M059J (cell line): ENCODE measurements at places on chromosomes 7 and 10. TPM values are rescaled to one million over a fixed set of nuclear protein-coding genes. Genes with fewer than 3 reads are reported as not detected.

DNA sequence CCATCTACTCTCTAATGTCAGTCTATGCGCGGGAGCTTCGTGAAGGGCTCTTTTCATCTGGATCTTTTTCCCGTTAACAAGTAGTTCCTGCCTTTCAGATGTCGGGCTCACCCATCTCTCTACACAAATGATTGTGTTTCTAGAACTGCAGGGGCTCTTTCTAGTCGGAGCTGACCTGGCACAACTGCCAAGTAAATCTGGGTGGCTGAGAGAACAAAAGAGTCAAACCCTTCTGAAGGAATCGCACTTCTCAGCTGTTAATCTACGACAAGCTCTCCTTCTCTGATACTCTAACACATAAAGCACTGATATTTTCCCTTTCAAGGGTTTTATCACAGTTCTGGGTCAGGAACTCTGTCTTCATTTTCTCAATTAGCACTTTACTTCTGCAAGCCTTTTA lies 144.7 kb downstream of the NRP1 start:
- no peak for DNase-seq

DNA sequence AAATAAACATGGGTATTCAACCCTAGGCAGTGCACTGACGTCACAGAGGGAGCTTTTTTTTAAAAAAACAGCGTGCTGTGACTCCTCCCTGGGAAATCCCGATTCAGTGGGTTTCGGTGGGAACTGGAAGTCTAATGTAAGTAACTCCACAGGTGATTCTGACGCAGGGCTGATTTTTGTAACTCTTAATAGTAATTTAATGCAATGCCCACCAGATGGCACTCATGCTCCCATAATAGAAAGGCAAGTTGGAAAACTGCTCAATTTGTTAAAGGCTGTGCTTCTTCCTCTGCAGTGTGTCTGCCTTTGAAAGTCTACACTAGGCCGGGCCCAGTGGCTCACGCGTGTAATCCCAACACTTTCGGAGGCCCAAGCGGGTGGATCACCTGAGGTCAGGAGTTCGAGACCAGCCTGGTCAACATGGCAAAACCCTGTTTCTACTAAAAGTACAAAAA lies 10.9 kb upstream of the RSU1 start:
- DNase-seq, result peak; percentile 79

- no peak for DNase-seq
Measured at GRCh38 chr7:92671505-92672169, 81.4 kb upstream of the FAM133B start.

DNA sequence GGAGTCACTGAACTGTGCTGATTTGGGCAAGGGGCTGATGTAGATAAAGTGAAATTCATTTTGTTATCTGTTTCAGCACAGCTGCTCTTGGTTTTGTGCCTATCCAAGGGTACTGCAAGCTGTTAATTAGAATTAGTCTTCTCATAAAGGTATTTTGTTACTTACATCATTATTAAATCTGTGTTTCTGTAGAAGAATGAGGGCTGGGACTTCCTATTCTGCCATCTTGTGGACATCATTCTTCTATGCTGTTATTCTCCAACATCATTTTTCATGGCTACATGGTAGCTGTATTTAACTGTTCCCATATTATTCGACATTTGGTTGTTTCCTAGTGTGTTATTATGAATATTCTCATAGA lies 76.2 kb upstream of the CCDC71L start:
- DNase-seq, result peak; percentile 78

GRCh38 chr7:139838876-139839275 lies 9.8 kb downstream of the TBXAS1 start:
- DNase-seq, result no peak

DNA sequence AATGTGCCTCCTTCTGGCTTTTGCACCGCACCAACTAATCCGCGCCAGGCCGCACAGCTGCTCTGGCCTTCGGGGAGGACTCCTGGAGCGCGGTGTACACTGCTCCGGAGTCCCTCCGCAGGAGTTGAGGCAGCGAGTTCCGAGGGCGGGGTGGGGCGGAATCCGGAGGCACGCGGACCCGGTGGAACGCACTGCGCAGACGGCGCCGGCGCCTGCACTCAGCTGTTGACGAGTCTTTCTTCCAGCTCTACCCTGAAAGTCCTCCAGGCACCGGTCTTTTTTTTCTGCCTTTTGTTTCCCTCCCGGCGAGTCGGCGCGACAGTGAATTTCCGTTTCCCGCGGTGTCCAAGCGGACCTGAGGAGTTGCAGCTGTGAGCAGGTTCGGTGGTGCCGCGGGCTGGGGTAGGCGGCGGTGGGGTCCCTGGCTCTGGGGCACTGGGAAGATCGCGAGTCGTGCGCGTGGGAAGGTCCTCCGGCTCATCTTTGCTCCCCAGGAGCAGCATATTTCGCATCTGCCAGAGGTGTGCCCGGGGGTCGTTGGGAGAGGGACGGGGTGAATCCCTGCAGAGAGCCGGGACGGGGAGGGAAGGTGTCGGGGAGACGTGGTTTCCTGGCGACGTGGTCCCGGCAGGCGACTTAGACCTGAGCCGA lies 44.1 kb downstream of the SFTPD start:
- DNase-seq, result peak; percentile 73

- DNase-seq, result peak; percentile 26
Measured at GRCh38 chr7:79287981-79288380, 165.5 kb downstream of the MAGI2 start.

GRCh38 chr7:152382244-152382643 lies 53.6 kb downstream of the KMT2C start:
- DNase-seq, result peak; percentile 40

GRCh38 chr10:79145517-79146470 lies 77.0 kb downstream of the ZMIZ1 start:
- no peak for DNase-seq

GRCh38 chr7:97025983-97026714 lies 1.5 kb upstream of the DLX5 start:
- DNase-seq, result no peak

- DNase-seq, result no peak
Measured at GRCh38 chr10:5070648-5071410, 23.4 kb upstream of the AKR1C3 start.

GRCh38 chr7:47170516-47170915 lies 411.4 kb downstream of the TNS3 start:
- DNase-seq, result peak; percentile 23

- DNase-seq, result no peak
Measured at GRCh38 chr10:133618851-133619250, 7.7 kb downstream of the FRG2B start.

DNA sequence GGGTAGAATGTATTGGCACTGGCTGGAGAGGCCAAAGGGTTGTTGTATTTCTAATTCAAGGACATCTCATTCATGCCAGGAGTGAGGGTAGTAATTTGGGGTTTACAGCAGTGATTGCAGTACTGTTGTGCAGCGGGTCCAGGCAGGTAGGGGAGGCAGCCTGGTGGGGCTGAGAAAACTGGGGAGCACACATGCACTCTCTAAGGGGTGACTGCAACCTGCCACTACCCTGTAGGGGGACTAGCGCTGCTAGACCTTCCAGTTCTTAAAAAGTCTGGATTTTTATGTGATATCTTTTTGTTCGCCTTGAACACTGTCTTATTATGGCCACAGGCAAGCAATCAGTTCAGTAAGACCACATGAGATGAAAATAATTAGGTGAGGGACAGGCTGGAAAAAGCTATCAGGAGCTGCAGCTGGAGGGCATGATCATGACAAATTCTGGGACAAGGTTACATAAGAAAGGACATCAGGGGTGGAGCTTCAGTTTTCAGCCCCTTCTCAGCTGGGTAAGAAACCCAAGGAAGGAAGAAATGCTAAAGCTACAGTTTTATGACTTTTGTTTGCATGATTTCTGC lies 149.0 kb downstream of the ARHGAP21 start:
- no peak for DNase-seq

- no peak for DNase-seq
Measured at GRCh38 chr7:27424231-27424630, 181.6 kb downstream of the EVX1 start.

GRCh38 chr10:132299371-132300336 lies 8.1 kb downstream of the STK32C start:
- DNase-seq, result no peak

- peak; percentile 38 for DNase-seq
Measured at GRCh38 chr10:33332183-33333065, 2.0 kb downstream of the NRP1 start.

- DNase-seq, result no peak
Measured at GRCh38 chr10:1156921-1157614, 100.9 kb downstream of the WDR37 start.

- no peak for DNase-seq
Measured at GRCh38 chr10:34757933-34758332, 57.2 kb downstream of the PARD3 start.

GRCh38 chr7:40899151-40899550 lies 764.3 kb downstream of the SUGCT start:
- peak; percentile 97 for DNase-seq

DNA sequence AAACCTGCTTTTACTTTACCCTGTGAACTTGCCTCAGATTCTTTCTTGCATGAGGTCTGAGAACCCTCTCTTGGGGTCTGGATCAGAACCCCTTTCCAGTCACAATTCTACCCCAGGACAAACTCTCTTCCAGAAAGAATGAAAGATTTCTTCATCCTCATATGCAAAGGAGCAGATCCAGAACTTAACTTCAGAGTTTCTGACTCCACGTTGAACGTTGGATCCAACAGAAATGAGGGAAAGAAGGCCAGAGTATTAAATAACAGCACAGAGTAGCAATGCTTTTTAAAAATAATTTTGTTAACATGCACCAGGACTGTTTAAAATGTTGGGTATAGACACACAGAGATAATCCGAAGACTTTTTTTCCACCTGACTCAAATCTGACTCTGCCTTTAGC lies 632.9 kb upstream of the AUTS2 start:
- DNase-seq, result no peak

GRCh38 chr10:29835055-29835454 lies 200.3 kb upstream of the SVIL start:
- DNase-seq, result peak; percentile 27

GRCh38 chr7:132998763-132999162 lies 83.1 kb downstream of the CHCHD3 start:
- DNase-seq, result no peak

- peak; percentile 28 for DNase-seq
Measured at GRCh38 chr10:7337431-7338171, 73.2 kb downstream of the SFMBT2 start.

DNA sequence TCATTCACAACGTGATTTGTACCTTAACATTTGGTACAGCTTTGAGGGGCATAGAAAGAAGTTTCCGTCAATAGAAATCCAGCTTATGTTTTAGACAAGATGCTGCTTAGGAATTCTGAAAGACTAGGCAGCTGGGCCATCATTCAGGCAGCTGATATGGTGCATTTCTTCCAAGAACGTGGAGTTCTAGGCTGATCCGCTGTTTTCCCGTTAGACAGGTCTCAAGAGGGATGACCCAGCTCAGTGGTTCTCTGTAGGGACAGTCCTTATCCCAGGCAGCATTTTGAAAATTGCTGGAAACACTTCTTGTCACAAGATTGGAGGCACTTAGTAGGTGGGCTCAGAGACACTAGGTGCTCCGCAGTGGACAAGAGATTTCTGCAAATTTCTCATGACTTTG lies 242.7 kb upstream of the FOXK1 start:
- DNase-seq, result no peak

DNA sequence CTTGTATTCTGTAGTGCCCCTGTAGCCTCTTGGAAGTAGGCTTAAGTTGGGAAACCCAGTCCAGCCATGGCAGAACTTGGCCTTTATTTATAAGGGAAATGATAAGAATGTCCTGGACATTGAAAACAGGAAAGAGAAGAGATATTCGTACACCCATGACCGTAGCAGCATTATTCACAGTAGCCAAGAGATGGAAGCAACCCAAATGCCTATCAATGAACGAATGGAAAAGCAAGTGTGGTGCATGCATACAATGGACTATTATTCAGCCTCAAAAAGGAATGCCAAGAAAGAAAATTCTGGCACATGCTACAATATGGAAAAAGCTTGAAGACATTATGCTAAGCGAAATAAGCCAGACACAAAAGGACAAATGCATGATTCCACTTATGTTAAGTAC lies 315.3 kb downstream of the CXCL12 start:
- DNase-seq, result no peak

GRCh38 chr10:23120001-23120934 lies 24.9 kb downstream of the MSRB2 start:
- no peak for DNase-seq

DNA sequence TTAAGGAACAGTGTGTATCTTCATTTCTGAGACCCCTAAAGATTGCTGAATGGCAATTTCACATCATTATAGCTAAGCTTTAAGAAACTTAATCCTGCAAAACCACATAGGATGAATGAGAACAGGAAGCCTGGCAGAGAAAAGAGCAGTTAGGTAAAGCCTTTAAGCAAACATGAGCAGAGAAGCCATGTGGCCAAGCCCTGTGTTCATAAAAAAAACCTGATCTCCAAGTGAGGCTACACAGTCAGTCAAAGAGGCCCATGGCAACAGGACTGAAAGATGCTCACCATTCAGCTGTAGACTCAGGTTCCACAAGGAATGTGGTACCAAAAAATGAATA lies 9.3 kb downstream of the LIPA start:
- DNase-seq, result no peak

- DNase-seq, result no peak
Measured at GRCh38 chr7:143452495-143452894, 9.2 kb downstream of the TAS2R60 start.

Gene VWA2
- not detected in 2 replicates for total RNA-seq

Gene MALRD1
- not detected in 2 replicates for total RNA-seq

Gene SEMA3C
- 116 and 143 TPM in 2 replicates for total RNA-seq

Gene NEURL1
- 4.5 and 19.9 TPM in 2 replicates for total RNA-seq

Gene LAMB1
- total RNA-seq, result 112 and 225 TPM in 2 replicates

Gene STAM
- total RNA-seq, result 15.5 and 18.4 TPM in 2 replicates

Gene DYDC2
- total RNA-seq, result not detected in 2 replicates

Gene AMZ1
- 0.57 and 1.2 TPM in 2 replicates for total RNA-seq
